Testis (tissue), 5 donors: ENCODE measurements at places on chromosomes 4 and X.

- no peak for DNase-seq
Observed at GRCh38 chr4:83782591-83782990, 246.7 kb downstream of the GPAT3 start.

DNA sequence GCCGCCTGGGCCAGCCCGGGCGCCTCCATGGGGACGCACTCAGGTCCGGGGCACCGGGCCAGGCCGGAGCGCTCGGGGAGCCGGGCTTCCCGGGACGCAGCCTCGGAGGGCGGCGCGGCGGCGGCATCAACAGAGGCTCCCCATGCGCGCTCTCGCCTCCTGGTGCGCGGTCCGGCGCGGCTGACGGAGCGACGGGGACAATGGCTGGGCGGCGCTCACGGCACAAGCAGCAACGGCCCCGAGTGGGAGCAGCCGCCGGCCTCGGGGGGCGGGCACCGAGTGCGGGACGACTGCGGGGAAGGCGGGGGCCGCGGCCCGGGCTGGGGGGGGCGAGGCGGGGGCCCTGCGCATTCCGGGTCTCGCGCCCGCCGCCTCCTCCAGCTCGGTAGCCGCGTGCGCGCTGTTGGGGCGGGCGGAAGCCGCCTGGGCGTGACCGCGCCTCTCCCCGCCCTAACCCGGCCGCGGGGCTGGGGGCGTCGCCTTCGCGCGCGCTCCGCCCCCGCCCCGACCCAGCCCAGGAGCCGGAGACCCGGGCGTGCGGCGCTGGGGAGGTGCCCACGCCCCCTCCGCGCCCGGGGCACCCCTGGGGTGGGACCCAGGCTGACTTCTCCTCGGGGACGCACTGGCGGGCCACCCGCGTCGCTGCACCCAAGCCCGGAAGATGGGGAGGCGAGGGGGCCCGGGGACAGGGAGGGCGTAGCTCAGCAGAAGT is at the start of gene PRKX:
Gene PRKX (minus strand): TSS at position 425 of the 712 bp plus-strand sequence. CDS start 396 bp downstream, at position 29.
- peak; percentile 63 for DNase-seq

DNA sequence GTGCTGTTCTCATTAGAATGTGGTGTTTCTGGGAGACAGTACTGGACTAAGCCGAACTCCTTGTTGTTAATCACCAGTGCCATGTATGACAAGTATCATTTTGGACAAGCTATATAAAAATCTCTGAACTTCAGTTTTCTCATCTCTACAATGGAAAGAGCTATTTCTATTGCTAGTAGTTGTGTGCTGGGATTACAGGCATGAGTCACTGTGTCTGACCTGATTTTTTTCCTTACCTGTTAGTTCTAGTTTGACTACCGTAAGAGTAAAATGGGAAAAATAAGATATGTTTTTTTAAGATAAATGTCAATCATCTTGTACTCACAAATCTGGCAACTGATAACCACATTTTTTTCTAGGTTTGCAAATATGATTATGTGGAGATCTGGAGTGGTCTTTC is 192.3 kb downstream of the TLL1 start:
- DNase-seq, result no peak

DNA sequence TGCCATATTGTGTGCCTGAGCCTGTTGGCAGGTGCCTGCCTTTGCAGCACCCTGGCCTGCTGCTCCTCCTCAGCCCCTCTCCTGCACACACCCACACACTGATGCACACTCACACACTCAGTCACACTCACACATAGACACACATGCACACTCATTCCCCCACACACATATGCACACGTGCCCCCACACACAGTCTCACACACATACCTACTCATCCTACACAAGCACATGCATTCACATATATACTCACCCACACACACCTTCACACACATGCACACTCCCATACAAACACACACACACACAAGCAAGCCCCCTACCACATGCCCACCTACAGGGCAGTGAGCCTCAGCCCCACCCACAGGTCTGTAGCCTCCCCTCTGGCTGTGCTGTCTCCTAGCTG is 245.0 kb downstream of the EVC2 start:
- DNase-seq, result no peak

- DNase-seq, result no peak
Observed at GRCh38 chrX:45743906-45744625, 543.4 kb upstream of the DIPK2B start.

DNA sequence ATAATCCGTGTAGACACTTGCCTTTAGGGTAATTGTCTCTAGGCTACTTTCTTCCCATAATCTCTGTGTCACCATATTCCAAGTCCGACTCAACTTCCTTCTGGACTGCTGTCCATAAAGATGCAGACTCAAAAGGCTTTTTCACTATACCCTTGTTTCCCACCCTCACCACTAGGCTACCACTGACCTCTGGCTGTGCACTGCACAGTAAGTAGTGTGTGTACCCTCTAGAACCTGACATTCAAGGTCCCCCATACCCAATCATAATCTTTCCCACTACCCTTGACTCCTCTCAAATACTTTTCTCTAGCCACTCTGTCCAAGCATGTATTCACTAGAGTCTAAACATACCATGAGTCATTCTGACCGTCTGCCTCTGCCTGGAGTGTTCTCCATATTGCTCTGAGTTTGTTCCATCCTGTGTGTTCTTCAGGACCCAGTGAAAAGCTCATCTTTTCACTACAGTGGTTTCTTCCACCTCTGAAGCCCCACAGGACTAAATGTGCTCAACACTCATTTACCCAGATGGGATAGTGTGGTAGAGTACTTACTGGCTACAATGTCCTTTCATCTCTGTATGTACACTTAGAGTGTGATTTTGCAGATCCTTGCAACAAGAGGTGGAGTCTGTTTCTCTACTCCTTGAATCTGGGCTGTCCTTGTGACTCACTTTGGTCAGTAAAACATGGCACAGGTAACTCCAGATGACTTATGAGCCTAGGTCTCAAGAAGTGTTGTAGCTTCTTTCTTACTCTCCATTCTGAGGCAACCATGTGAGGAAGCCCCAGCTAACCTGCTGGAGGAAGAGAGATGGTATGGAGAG is 17.4 kb downstream of the JADE3 start:
- DNase-seq, result no peak

DNA sequence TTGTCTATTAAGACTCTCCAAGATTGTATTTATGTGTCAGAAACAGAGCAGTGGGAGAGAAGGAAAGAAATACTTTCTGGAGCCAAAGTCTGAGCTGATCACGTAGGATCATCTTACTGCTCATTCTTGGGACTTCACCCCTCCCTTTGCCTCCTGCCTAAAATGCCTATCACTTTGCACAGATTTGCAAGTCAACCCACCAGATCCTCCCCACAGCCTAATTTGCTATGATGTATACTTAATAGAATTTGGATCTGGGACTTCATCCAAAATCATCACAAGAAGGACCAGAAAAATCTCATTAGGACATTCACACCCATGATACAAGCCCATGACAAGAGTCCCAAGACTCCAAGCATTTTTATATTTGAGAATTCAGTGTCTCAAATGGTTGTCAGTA is 290.2 kb downstream of the FBXW7 start:
- DNase-seq, result no peak

- DNase-seq, result peak; percentile 62
Observed at GRCh38 chrX:119887721-119888425, 7.8 kb upstream of the AKAP14 start.

- no peak for DNase-seq
Observed at GRCh38 chr4:11138964-11139363, 289.7 kb downstream of the HS3ST1 start.

- DNase-seq, result no peak
Observed at GRCh38 chr4:168177546-168178149, 85.3 kb downstream of the ANXA10 start.

DNA sequence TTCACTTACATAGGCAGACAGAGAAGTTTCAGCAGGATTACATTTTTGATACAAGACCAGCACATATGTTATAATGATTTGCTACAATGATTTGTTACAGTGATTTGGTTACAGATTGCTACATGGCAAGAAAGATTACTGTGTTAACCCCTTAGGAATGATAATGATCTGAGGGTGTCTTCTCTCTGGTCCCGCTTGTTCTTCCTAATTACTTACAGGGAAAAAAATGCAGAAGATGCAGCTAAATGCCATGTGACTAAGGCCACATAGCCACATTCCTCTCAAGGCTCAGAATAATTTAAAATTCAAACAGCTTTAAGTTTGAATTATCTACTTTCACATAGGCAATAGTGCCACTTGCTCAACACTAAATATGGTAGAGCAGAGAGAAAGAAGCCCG is 9.7 kb upstream of the LAP3 start:
- DNase-seq, result no peak

- DNase-seq, result no peak
Observed at GRCh38 chr4:150583287-150584110, 1.5 kb downstream of the MAB21L2 start.
